Pancreas (tissue), 10 donors: ENCODE measurements at places on chromosomes 6 and 20. TPM values are rescaled to one million over a fixed set of nuclear protein-coding genes. Genes with fewer than 3 reads are reported as not detected.

Gene GHRH
- total RNA-seq: not detected

- no peak for DNase-seq
- H3K4me1 ChIP-seq: no peaks in the 10 kb centered on the region
- H3K36me3 ChIP-seq: peaks cover 6% of the 10 kb centered on the region
- H3K27ac ChIP-seq: no peak overlapping the region
- H3K4me3 ChIP-seq: no peak overlapping the region
- H3K27me3 ChIP-seq: no peaks in the 10 kb centered on the region
Observed at GRCh38 chr6:87669051-87669450, 33.0 kb downstream of the AKIRIN2 start.

- H3K27ac ChIP-seq: no peak overlapping the region
- no peaks in the 10 kb centered on the region for H3K27me3 ChIP-seq
- no peak overlapping the region for H3K4me3 ChIP-seq
Observed at GRCh38 chr6:19472153-19472552, 365.0 kb upstream of the ID4 start.

DNA sequence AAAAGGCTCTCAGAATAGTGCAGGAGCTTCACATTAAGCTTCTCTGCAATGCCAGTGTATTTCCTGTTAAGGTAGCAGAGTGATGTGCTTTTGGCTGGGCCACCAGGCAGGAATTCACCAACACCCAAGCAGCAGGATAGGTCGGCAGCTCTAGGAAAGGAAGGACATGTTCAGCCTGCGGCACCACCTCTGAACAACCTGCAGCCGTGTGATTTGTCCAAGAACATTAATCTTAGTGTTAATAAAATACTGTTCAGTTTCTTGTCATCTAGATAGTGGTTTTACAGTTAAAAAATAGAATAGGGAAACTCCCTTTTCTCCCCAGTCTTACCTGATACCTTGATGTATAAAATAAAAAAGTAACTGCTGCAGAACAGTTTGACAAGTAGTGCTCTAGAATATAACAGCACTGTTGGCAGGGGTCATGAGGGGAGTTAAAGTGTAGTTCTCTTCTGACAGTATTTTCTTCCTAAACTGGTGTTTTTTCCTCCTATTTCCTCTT lies 18.8 kb downstream of the ZNF292 start:
- no peaks in the 10 kb centered on the region for H3K36me3 ChIP-seq
- H3K4me3 ChIP-seq: no peak overlapping the region
- no peak for DNase-seq
- peaks cover 4% of the 10 kb centered on the region for H3K4me1 ChIP-seq
- H3K27ac ChIP-seq: no peak overlapping the region
